ENCODE measurements at places on chromosomes 2 and 18. TPM values are rescaled to one million over a fixed set of nuclear protein-coding genes. Genes with fewer than 3 reads are reported as not detected.

The CYTIP gene
- total RNA-seq = not detected

The ARL5A gene
- 45.5 TPM for total RNA-seq

The CCDC74B gene
- total RNA-seq = 3.9 TPM

The LYG2 gene
- not detected for total RNA-seq

The SIX2 gene
- not detected for total RNA-seq

The IL1R1 gene
- 8.1 TPM for total RNA-seq

The CXCR2 gene
- total RNA-seq = not detected

The NOSTRIN gene
- total RNA-seq = 0.18 TPM

The MFSD6 gene
- 8.1 TPM for total RNA-seq

The OXER1 gene
- total RNA-seq = not detected

DNA sequence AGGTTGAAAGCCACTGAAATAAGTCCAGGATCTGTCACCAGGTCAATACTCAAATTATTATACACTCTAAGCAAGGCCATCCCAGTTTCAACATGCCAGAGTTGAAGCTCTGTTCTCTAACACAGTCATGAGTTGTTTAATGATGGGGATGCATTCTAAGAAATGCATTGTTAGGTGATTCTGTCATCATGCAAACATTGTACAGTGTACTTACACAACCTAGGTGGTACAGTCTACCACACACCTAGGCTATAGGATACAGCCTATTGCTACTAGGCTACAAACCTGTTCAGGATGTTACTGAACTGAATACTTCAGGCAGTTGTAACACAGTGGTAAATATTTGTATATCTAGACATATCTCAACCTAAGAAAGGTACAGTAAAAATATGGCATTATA, 162.2 kb downstream of the BAZ2B start:
- peak; percentile 37 for DNase-seq

GRCh38 chr18:38940475-38940862, 1374.9 kb upstream of the CELF4 start:
- no peak for DNase-seq

DNA sequence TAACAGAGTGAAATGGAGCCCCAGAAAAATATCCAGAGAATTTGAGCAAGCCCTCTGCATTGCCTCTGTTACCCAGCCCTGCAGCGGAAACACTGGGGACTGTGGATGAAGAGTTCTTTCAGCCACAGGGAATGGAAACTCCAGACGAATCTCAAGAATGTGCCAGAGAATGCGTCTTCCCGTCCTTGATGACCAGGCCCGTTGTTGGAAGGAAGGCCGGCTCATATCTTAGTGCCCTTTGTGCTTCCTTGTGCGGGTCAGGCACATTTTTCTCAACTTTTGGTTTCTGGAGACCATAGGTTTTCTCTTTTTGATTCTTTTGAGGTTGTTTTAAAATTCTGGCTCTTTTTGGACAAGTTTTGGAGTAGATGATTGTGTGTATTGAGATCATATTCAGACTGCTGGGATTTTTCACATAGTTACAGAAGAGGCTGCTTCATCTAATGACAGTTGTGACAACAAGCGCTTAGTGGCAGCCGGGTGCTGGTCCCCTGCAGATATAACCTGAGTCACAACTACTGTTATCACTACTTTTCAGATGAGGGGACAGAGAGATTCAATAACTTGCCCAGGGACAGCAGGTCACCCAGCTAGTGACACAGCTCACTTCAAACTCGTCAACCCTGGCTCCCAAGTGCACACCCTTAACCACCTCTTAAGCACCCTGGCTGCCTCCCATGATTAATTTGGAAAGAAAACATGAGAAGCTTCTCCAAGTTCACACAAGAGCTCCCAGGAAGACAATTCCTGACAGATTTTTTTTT, 15.7 kb downstream of the MAL start:
- DNase-seq = no peak

- no peak for DNase-seq
These were observed 2.5 kb upstream of the SERPINE2 start for GRCh38 chr2:224041554-224041953.

DNA sequence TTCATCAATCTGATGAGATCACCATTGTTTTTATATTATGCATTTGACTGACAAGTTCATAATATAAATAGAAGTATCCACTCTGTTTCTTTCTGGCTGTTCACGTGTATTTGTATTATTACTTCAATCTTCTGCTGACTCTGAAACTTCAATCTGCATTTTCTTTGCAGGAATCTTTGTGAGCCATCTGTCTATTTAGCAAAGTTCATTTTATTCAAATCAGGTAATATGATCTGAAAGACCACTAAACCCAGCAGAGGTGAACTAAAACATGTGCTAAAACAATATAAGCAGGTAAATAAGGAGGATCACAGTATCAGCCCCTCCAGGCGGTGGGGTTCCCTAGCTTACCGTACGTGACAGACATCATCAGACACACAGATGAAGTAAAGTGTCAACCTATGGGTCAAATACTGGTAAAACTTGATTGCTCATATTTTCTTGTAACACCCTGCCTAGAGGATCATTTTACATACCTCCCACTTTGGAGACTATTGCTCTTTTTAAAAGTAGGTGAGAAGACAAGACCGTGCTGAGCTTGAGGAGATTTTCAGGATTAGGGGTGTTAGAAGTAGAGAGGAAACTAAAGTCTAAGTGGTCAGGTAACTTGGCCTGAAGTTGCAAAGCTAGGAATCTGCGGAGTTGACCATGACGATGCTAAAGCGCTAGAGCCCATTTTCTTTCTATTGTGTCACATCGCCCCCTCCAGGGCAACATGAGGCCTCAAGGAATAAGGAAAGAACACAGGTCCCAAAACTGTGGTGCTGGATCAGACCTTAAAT, 9.0 kb downstream of the DTNB start:
- DNase-seq = peak; percentile 74

- DNase-seq = no peak
These were observed 32.3 kb downstream of the MROH2A start for GRCh38 chr2:233810385-233810784.

- DNase-seq = no peak
These were observed 913 bp upstream of the WNT10A start for GRCh38 chr2:218879776-218880101.

DNA sequence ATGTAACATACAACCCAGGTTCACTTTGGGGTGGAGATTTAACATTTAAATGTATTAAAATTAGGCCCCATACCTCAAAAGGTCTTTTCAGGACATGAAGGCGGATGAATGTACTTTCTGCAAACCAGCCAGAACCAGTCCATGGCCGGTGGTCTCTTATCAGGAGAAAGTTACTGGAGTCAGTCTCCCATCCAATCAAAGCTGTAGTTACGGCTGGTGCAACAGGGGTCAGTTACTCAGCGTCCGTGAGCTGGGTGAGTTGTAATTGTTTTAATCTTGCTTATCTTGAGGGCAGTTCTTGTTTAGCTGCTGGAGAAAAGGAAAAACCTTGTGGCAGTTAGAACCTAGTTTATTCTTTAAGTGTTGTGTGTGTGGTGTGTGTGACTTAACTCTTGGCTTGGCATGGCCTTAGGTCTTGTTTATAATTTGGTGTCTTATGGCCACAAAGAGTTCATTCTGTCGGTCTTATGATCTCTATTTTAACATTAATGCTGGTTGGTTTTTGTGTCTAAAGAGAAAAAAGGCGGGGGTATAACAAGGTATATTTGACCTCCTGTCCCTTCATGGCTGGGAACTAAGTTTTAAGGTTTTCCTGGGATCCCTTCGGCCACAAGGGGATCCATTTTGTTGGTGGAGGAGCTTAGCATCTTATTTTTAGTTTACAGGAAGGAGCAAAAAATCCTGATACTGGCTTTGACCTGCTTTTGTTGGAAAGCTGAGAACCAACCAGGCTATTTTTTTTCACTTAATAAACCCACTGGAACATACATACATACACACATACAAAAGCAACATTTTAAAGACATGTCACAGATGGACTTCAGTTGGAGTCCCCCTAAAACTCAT, 143.5 kb upstream of the NCK2 start:
- DNase-seq = no peak

DNA sequence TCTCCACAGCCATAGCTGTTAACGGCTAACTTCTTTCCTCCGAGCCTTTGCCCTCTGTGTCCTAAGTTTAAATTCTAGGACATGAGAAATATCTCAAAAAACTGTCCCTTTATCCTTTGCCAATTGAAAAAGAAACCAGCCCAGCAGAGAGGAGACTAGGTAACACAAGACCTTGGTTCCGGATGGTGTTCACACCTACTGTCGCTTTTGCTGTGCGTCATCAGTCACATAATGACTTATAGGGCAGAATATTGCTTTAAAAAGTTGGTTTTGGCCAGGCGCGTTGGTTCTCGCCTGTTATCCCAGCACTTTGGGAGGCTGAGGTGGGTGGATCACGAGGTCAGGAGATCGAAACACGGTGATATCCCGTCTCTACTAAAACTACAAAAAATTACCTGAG, 66.2 kb downstream of the SP3 start:
- DNase-seq = no peak

DNA sequence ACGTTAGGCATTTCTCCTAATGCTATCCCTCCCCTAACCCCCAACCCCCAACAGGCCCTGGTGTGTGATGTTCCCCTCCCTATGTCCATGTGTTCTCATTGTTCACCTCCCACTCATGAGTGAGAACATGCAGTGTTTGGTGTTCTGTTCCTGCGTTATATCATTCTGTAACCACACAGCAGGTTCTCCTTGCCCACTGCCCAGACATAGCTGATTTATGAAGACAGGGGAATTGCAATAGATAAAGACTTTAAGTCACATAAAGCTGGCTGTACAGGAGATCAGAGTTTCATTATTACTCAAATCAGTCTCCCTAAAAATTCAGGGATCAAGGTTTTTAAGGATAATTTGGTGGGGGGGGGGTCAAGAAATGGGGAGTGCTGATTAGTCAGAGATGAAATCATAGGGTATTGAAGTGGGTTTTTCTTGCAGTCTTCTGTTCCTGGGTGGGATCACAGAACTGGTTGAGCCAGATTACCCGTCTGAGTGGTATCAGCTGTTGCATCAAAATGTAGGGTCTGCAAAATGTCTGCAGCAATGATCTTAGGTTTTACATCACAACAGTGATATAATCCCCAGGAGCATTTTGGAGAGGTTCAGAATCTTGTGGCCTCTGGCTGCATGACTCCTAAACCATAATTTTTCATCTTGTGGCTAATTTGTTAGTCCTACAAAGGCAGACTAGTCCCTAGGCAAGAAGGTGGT, 392.1 kb upstream of the KCNJ3 start:
- DNase-seq = no peak

DNA sequence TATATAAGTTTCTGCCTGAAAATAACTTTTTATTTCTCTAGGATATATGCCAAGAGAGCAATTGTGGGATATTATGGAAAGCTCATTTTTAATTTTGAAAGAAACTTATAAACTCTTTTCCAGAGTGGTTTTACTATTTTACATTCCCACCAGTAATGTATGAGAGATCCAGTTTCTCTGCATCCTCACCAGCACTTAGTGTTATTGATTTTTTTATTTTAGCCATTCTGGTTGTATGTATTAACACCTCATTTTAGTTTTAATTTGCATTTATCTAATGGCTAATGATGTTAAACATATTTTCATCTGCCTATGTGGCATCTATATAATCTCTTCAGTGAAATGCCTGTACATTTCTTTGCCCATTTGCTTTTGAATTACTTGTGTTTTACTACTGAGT, 597.7 kb upstream of the RAB6C start:
- DNase-seq = no peak

DNA sequence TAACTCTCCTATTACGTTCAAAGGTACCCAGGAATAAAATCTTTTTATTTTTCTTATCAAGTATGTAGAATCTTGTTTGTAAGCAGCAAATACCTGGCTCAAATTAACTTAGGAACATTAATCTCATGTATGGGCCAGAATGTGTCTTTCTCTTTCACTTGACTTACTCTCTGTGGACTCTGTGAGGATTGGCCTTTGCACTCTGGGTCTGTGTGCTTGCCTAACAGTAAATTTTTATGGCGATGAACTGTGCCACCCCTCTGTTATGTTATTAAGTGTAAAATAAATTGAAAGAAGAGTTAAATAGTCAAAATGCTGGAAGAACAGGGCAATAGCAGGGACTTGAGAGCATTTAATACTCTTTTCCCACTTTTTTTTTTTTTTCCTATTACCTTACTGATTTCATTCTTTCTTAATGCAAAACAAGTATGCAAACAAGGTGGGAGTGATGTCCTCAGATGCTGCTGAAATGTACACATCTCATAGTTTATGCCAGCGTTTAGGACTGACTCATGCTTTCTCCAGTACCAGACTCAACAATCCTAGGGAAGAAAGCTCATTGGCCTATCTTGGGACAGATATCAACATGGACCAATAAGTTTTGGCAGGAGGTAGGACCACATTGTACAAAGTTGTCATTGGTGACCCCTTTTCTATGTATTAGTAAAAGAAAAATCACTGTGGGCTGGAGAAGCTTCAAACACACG, 25.5 kb downstream of the LYPD6 start:
- no peak for DNase-seq

DNA sequence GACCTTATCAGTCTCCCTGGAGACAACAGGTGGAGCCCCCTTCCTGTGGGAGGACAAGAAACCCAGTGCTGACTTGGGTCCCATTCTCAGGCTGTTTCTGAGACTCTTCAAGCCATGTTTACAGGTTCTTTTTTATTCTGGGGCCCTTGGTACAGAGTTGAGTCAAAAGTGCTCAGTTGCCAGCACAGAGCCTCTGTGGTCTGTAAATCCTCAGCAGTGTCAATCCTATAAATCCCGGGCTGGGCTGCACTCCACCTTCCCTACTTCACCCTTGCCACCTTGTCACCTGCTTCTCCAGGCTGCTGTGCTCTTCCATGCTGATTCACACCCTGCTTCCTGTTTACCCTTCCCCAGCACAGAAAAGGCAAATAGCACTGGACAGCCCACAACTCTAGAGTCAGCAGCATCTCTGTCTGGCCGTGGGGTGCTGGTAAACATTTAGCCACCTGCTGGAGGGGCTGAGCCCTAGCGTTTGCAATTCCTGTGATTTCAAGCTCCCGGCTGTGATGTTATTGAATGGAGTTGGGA, 74.7 kb downstream of the TNFRSF11A start:
- DNase-seq = no peak

- DNase-seq = peak; percentile 33
These were observed 39.4 kb downstream of the AAK1 start for GRCh38 chr2:69604026-69604678.

GRCh38 chr2:136034629-136035028, 49.2 kb upstream of the DARS1 start:
- DNase-seq = no peak

GRCh38 chr2:75932996-75933395, 222.3 kb upstream of the GCFC2 start:
- DNase-seq = no peak

DNA sequence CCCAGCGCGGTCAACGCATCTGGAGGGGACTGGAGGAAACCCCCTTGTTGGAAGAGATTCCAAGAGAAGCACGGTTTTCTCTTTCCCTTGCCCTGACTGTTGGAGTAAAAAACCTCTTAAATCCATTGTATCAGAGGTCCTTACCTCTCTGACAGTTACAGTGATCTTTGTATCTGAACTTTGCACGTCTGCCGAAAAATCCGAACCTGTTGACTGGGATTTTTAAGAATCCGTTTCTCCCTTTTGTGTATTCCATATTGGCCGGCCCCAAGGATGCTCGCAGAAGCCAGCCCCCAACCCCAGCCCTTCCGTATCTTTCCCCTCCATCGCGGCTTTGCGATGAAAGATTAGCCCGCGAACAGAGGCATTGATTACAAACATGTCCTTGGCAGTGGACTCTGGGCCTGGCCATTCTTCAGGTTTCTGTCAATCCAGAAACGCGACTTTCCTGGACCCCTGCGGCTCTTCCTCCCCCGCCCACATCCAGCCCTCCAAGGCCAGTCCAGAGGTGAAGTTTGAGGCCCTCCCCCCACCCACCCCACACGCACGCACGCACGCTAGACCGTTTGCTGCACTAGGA, 4.6 kb upstream of the DLX1 start:
- no peak for DNase-seq

GRCh38 chr18:79552140-79552631, 127.4 kb upstream of the CTDP1 start:
- no peak for DNase-seq

Measured in IMR-90 (cell line).